ENCODE measurements at places on chromosomes 1 and 21.
A peak's percentile ranks its signal among the peaks of the same experiment; 100 is the strongest.

GRCh38 chr21:39037807-39038405 is 145.3 kb downstream of the PSMG1 start:
- DNase-seq = no peak

DNA sequence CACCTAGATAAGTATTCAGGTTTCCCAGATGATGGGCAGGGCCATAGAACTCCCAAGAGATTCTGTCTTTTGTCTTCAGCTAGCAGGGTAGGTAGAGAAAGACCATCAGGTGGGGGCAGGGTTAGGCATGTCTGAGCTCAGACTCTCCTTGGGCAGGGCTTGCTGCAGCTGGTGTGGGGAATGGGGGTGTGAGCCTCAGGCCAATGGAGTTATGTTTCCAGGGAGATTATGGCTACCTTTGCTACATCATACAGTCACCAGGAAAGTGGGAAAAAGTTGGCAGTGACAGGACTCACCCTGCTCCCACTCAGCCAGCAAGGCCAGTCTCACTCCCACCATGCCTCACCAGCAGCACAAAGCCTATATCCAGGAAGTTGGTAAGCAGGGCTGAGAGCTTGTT is 77.8 kb downstream of the DRAM2 start:
- no peak for DNase-seq

DNA sequence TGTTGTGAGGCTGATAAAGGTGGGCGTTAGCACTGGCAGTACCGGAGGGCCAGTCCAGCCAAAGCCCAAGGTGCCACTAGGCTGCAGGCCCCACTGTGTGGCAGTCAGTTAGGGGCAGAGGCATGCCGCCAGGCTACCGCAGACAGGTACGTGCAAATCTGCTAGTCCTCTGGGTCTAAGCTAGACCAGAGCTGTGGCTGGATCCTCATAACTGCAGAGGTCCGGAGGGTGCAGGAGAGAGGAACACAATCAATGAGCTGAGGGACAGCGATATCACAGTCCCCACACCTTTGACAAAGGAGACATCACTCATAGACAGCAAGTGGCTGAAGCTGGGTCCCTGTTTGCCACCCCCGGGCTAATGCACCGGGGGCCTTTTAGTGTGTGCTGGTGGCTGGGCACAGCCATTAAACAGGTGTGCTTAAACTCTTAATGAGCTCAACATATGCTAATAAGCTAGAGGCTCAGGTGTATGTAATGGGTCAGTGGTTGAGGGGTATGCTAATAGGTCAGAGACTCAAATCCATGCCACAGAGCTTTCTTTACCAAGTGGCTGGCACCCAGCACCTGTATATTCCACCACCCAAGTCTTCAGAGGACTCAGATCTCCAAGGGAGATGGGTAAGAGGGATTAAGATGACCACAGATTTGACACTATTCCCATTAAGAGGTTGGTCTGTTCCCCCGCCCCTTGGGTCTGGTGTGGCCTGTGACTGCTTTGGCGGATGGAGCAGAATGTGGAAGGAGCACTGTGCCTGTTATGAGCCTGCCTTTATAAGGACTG is 82.0 kb downstream of the GLIS1 start:
- no peak for DNase-seq

DNA sequence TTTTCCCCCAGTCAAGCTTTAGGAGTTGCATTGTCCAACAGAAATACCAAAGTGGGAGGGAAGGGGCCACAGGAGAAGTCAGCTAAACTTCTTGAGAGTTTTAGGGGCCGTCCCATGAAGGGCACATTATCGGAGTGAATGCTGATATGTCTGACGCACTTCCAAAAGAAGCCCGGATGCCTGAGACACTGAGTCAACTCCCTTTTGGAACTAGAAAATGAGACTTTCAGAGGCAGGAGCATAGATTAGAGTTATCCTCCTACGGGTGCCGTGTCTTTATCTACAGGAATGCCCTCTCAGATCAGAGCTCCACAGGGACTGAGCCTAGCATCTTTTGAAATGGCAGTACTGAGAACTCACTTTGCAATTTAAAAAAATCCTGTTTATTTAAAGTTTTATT is 13.1 kb downstream of the ACTN2 start:
- no peak for DNase-seq

- no peak for DNase-seq
Observed at GRCh38 chr1:28909198-28909597, 5.2 kb upstream of the EPB41 start.

GRCh38 chr1:66380452-66381212 is 153.3 kb upstream of the SGIP1 start:
- no peak for DNase-seq

- no peak for DNase-seq
Observed at GRCh38 chr1:118783095-118783758, 204.9 kb downstream of the TBX15 start.

GRCh38 chr1:50646526-50646925 is 223.3 kb upstream of the DMRTA2 start:
- DNase-seq = no peak

- no peak for DNase-seq
Observed at GRCh38 chr1:98099501-98099900, 178.7 kb upstream of the DPYD start.

GRCh38 chr1:12059722-12060464 is 3.2 kb upstream of the TNFRSF8 start:
- no peak for DNase-seq

- no peak for DNase-seq
Observed at GRCh38 chr1:41021526-41022308, at the start of gene SLFNL1. TSS of gene SLFNL1 (minus strand) at chr1:41021725. CDS start at chr1:41020660, 1,065 bp downstream.

DNA sequence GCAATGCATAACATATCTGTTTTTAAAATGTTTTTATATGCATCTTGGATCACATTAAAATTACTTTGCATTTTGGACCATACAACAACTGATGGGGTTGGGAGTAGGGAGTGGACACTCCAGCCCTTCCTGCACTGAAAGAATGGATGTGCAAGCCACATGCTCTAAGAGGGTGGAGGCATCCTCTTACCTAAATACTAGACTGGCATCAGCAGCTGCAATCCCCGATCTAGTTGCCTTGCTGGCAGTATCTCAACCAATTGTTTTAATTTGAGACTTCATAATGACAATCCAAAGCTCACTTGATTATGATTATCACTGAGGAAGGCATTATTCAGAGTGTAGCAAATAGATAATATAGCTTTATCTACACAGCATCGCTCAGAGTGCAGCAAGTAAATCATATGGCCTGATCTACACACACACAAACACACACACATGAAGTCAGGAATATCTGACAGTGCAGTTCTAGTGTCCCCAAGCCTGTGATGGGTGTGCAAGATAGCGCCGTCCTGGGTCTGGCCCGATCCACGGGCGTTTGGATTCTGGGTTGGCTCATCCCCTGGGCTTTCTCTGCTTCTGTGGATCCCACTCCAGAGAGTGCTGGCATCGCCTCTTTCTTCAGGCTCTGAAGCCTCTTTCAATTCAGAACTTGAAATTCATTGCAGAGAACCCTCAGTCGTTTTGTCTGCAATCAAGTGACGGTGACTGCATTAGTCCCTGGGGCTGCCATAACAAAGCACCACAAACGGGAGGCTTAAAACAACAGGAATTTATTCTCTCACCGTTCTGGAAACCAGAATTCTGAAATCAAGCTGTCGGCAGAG is 181.3 kb downstream of the ETS2 start:
- DNase-seq = no peak

DNA sequence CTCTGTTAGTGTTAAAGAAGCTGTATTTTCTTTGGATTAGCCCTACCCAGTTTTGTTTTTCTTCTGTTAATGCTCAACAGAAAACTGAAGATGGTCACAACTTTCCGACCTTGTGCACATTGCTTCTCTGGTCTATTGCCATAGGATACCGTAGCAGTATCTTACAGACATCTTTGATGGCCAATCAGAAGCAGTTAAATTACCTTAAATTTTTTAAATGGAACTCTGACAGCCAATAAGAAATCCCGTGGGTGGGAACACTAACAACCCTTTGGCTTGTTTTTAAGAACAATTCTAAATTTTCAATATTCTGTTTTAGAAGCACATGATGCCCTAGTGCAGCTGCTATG is 17.2 kb downstream of the NFYC start:
- no peak for DNase-seq

- DNase-seq = no peak
Observed at GRCh38 chr1:112727716-112728115, 12.6 kb upstream of the PPM1J start.

GRCh38 chr1:223067914-223068313 is 75.1 kb downstream of the TLR5 start:
- DNase-seq = no peak

DNA sequence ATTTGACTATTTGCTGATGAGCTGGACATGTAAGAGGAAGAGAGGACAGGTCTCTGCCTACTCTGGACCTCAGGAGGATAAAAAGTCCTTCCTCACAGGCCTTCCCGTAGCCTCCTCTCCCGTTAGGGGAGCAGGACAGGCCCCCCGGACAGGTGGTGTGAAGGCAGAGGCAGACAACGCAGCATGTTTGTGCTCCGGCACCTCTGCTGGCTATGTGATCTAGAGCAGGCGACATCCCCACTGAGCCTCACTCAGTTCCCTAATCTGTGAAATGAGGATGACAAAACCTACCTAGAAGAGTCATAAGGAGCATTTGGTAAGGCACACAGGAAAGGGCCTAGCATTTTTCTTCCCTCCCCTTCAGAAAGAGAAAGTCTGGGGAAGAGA is 34.8 kb downstream of the KIAA1614 start:
- no peak for DNase-seq

- no peak for DNase-seq
Observed at GRCh38 chr1:206803221-206803730, 31.0 kb upstream of the IL10 start.

DNA sequence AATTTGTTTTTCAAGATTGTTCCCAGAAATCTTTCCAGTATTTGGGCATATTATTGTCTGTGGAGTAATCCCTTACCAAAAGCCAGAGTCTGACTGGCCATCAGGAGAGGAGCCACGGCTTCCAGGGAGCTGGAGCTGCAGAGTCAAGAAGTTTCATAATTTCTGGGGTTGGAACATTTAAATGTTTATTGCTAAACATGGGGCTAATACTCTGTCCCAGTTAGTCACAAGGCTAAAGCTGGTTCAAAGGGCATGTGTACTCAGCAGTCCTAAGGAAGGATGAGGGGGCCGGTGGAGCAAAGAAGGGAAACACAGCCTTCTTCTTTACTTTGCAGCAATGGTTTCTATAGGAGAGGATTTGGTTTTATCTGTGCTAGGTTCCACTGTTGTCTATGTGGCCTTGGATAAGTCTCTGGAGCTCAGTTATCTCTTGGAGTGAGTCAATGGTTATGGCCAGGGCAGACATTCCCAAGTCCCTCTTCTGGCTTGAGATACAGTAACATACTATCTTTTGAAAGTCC is 9.5 kb downstream of the DENND2D start:
- no peak for DNase-seq

DNA sequence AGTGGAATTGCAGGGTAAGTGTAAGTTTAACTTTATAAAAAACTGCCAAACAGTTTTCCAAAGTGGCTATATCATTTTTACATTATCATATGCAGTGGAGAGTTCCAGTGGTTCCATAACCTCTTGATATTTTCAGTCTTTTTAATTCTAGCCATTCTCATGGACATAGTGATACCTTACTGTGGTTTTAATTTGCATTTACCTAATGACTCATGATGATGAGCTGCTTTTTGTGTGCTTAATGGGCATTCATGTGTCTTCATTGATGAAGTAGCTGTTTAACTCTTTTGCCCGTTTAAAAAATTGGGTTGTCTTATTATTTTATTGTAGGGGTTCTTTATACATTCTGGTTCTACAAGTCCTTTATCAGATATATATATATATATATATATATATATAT is 29.4 kb downstream of the SNX27 start:
- DNase-seq = no peak

DNA sequence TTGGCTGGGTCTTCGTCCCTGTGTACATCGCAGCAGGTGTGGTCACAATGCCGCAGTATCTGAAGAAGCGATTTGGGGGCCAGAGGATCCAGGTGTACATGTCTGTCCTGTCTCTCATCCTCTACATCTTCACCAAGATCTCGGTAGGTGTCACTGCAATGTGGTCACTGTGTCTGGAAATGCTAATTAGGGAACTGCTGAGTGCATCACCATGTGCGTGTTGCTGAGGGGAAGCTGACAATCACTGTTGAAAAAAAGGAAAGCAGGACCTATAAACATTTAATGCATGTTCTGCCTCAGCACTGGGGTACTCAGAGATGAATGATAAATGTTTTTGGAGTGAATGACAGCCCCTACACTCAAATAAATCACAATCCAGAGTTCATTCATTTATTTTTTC is 6.8 kb downstream of the SLC5A9 start:
- DNase-seq = no peak

DNA sequence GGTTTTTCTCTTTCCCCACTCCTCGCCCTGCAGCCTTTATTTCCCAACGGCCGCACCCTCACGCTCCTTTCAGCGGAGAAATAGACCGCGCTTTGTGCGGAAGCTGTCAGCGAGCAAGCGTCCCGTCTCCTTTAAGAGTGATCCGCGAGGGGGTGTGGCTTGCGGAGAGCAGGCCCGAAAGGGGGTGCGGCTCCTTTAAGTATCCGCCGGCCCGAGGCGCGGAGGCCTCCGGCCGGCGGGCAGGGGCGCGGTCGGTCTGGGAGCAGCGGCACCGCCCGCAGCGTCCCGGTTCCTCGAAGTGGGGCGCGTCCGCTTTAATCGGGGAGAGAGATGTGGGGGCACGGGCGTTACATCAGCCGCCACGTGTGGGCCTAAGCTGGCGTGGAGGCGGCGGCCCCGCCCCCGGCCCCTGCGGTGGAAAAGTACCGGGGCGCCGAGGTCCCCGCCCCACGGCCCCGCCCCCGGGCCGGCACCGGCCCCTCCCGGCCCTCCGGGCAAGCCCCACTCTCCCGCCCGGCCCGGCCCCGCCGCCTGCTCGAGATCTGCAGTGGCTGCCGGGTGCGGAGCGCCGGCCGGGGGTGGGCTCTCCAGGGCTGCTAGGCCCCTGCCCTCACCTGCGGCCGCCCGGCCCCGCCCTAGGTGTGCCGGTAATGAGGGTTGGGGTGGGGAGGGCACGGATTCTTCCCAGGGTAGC is 1.2 kb downstream of the SLC6A9 start:
- peak; percentile 79 for DNase-seq

GRCh38 chr1:240294566-240294965 is 202.9 kb downstream of the FMN2 start:
- no peak for DNase-seq

GRCh38 chr1:157249739-157250138 is 111.5 kb upstream of the ETV3 start:
- DNase-seq = no peak

DNA sequence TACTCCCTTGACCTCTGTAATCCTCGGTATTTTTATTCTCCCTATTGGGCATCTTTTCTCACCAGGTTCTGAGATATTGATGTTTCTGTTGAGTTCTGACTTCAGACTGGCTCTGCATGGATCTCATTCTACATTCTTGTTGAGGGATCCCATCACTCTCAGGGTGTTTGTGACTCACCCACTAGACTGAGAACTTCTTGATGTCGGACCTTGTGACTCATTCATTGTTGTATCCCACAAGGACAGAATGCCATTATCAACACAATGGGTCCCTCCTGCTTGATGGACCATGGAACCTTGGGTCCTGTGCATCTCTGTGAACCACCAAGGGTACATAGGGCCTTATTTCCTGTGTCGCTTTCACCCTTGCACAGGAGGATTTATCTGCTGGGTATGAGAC is 174.1 kb downstream of the PBX1 start:
- no peak for DNase-seq

GRCh38 chr1:163308811-163309210 is 12.9 kb upstream of the NUF2 start:
- no peak for DNase-seq
